Heart left ventricle (tissue), 16 donors: ENCODE measurements at places on chromosomes 7 and 10. TPM values are rescaled to one million over a fixed set of nuclear protein-coding genes. Genes with fewer than 3 reads are reported as not detected.

- peak; percentile 51 for DNase-seq
These were observed 50.8 kb downstream of the C10orf120 start for GRCh38 chr10:122648599-122649428.

DNA sequence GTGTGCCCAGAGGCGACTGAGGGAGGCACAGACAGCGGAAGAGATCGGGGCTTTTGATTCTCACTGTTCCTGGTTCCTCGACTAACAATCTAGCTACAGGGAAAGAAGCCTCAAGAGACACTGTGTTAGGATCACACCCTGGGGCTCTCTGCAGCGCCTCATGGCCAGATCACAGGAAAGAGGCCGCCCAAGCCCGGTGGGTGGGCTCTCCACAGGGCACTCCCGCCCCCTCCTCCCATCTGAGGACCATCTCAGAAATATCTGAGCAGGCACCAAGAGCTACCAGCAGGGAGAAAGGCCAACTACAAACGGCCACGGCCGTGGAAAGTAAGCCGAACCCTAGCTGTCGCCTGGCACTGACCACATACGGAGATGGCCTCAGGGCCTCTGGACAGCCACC is 224.2 kb downstream of the MLLT10 start:
- no peak for DNase-seq

DNA sequence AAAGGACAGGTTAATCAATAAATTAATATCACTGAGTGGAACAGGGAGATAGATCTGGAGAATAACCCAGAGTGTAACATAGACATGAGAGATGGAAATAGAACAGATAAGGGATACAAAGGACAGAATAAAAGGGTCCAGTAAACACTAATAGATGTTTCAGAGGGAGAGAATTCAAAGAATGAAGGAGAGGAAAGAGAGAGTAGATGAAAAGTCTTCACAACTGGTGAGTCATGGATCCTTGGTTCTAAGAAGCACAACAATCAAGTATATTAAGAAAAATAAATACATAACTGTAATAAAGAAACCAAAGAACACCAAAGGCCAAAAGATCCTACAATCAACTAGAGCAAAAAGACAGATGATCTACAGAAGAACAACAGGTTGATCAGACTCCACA is 66.3 kb downstream of the BEND7 start:
- no peak for DNase-seq

- DNase-seq: peak; percentile 34
These were observed 1.4 kb upstream of the UFSP1 start for GRCh38 chr7:100890653-100891567.

The ALOX5 gene
- 3.4 TPM for polyA plus RNA-seq

DNA sequence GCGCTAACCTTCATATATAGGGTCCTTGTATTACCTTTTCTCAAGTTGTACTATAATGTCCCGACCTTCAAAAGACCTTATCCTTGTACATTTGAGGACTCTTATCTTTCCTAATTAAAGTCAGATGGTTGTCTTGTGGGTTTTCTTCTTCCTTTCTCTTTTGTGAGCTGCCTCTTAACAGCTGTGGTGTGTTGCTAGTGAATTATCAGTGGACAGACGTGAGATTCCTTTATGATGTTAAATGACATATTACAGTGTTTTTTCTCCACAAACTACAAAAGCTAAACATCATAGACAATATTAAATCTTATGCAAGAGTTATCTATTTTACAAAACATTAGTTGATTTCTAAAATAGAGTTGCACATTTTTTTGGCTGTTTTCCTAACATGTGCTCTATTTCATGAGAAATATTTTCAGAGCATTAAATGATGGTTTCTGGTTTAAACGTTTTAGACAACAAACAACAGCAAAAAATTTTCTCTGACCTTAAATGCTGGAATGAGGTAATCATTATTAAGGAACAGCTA is 272.2 kb upstream of the NPVF start:
- no peak for DNase-seq

DNA sequence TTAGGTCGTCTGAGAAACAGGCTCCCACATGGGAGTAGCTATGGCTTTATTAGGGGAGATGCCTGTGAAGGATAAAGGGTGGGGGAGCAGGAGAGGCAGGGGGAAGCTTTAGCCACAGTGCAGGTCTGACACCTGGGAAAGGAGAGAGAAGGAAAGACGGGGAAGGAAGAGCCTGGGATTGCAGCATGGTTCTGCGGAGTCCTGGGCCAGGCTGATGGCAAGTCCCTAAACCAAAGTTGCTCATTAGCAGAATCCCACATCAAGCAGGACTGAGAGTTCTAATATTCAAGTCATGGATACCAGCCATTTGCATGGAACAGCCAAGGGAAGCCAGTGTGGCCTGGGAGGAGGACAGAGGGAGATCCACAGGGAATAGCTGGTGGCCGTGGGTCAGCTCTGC is 414.8 kb downstream of the RPS24 start:
- no peak for DNase-seq

The IL6 gene
- polyA plus RNA-seq: 2.0 TPM

DNA sequence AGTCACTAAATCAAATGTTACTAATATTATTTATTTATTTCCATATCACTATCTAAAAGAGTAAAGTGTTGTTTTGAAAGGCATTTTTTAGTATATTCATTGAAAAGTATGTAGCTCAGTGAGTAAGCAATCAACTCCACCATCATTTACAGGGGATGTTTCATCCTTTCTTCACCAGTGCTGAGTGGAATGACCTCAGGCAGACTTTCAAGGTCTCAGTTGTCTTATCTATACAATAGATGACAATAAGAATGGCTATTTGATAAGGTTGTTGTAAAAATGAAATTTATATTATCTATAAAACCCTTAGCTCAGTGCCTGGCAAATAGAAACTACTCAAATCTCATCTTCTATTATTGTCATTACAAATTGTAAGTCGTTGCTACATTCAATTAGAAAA is 204.3 kb upstream of the CSTF2T start:
- DNase-seq: no peak

The PON1 gene
- polyA plus RNA-seq: 0.07 TPM

DNA sequence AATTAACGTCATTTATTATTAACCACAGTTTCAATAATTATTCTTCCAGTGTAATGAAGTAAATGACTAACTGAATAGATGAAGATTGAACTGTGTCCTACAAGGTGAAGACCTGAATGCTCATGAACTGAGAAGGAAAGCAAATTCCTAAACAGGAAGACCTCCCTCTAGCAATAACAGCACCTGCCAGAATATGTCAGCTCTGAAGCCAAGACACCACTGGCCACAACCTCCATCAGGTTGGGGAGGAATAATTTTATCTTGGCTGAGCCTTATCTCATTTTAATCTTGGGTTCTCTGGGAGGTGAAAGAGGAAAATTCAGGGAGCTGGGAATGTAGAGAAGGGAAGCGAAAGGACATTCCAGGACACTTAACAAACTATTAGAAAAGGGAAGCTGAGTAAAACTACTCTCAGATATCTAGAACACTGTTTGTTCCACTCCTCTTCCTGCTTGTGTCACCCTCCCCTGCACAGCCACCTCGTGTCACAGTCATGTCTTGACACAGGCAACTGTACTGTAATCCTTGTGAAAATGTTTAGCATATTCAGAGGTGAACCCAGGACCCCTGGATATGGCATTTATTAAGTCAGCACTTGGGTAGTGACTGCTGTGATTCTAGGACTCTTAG is 4.6 kb upstream of the SLC13A1 start:
- DNase-seq: no peak

DNA sequence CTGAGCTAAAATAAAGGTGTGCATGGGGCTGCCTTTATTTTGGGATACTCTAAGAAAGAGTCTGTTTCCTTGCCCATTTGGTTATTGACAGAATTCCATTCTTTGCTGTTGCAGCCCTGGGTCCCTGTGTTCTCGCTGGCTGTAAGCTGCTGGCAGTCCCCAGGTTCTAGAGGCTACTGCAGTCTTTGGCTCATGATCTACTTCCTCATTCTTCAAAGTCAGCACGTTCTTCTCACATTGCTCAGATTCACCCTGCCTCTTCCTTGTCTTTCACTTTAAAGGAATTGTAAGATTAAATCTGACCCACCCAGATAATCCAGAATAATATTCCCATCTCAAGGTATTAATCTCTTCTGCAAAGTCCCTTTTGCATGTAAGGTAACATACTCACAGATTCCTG is 620.3 kb downstream of the CCSER2 start:
- no peak for DNase-seq

DNA sequence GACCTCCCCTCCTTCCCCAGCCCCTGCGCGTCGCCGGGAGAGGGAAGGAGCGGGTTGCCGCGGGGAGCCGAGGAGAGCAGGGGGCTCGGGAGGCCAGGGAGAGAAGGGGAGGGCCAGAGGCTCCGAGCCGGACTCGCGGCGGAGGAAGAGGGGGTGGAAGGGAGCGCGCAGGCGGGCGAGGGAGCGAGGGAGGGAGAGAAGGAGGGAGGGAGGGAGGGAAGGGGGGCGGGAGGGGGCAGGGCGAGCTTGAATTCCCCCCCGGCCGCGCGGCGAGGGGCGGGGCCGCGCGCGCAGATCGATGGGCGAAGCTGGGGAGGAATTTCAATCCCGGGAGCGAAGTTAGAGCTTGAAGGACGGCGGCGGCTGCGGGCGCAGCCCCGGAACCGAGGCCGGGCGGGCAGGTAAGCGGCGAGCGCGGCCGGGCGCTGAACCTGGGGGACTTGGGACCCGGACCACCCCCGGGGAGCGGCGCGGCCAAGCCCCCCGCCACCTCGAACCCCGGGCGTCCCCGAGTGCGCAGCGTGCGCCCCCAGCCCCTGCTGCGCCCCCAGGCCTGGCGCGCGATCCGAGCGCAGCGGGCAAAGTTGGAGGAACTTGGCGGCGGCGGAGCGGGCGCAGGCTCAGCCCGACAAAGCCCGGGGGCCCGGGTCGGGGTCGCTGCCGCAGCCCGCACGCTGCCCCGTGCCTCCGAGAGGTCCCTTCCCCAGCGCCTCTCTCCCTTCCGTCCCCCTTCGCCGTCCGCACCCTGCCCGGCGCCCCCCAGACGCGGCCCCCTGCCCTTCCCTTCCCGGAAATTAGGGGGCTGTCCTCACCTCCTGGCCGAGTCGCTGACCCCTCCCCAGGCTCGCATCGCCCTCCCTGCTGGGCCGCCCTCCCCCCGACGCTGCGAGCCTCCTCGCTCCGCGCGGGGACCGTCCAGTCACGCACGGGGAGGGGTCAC is at the start of gene ELFN1:
Gene ELFN1 (plus strand): TSS at position 324 of the 940 bp plus-strand sequence. CDS start 74,320 bp downstream, outside the sequence.
- no peak for DNase-seq

The STEAP1B gene
- 0.46 TPM for polyA plus RNA-seq

The GPER1 gene
- 2.8 TPM for polyA plus RNA-seq

The PRXL2A gene
- 74.4 TPM for polyA plus RNA-seq

DNA sequence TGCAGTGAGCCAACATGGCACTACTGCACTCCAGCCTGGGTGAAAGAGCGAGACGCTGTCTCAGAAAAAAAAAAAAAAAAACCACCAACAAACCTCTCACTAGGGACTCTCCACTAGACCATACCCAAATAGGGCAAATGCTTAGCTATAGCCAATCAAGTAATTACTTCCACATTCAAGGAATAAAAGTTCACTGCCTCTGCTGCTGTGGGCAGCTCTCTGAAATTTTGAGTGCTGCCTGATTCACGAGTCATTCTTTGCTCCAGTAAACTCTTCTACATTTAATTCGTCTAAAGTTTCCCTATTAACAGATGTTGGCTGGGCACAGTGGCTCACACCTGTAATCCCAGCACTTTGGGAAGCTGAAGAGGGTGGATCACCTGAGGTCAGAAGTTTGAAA is 4.7 kb upstream of the NRBF2 start:
- no peak for DNase-seq

GRCh38 chr10:77505431-77506334 is 131.9 kb downstream of the KCNMA1 start:
- no peak for DNase-seq

DNA sequence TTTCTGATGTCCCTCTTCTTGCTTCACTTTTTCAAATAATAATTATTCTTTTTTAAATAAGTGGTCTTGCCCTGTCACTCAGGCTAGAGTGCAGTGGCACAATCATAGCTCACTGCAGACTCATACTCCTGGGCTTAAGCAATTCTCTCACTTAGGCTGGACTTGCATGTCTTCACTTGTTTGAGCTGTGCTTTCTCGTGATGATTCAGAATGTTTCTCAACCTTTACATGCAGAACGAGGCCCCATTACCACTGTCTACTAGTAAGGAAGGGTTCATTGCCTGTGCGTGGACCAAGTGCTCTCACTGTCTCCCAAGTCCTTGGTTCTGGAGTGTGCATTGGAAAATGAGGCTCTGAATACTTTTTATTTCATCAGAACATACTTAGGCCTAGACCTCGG is 468.6 kb upstream of the COBL start:
- DNase-seq: no peak

GRCh38 chr7:64873517-64873916 is 29.6 kb upstream of the ZNF273 start:
- DNase-seq: no peak

DNA sequence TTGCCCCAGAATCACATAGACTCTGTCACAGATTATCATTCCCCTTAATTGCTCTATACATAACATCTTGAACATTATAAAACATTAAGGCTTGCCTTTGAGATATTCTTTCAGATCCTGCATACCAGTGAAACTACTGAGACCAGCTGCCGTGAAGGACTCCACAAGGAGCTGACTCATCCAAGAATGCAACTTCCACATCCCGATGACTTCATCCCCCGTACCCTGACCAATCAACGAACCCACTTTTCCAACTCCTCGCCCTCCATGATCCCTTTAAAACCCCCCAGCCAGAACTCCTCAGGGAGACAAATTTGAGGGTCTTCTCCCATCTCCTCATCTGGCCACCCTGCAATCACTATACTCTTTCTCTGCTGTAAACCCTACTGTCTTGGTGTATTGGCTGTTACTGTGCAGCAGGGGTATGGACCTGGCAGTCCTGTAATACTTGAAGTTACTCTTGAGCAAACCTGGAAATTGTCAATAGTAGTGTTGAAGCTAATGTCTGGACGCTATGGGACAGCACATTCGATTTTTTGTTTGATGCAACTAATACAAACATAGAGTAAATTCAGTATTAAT is 49.8 kb downstream of the HTR5A start:
- no peak for DNase-seq

- DNase-seq: no peak
These were observed 7.7 kb downstream of the CHST15 start for GRCh38 chr10:124085680-124086079.

DNA sequence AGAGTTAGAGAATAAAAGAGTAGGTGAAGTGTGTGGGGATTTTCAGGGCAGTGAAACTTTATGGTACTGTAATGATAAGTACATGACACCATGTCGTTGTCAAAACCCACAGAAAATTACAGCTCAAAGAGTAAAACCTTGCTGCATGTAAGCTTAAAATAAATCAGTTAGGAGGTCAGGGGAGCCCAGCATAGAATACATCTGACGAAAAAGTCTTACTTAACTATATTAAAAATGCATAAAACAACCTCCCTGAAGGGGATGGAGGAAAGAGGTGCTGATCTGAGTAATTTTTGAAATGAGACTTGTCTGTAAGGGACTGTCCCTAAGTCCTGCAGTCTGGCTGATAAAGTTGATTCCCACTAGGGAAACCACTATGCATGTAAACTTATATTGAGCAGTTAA is 49.8 kb upstream of the AKR1E2 start:
- DNase-seq: no peak
